ENCODE measurements at places on chromosomes 16 and 17.

GRCh38 chr17:49053171-49053829 is 56.1 kb downstream of the IGF2BP1 start:
- no peak for DNase-seq

GRCh38 chr17:32491371-32492263 is 4.8 kb downstream of the CDK5R1 start:
- DNase-seq: no peak

DNA sequence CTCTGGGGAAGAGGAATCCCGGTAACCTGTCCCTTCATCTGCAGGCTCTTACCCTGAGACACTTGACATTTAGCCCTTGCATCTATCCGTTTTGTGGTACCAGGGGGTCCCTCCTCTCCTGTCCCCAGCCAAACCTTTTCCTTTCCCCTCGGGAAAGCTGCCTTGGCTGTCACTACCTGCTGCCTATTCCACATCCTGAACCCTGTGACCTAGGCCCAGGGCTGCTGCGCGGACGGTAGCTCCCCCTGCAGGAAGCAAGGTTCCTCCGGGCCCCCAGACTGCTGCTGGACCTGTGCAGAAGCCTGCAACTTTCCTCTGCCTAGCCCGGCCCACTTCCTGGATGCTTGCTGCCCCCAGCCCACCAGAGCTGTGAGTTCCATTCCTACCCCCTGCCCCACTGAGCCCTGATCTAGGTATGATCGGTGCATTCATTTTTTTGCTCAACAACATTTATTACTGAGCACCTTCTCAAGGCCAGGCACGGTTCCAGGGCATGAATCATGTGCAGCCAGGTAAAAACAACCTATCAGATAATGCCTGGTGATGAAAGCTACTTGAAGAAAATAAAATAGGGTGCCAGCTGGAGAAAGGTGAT is 10.5 kb upstream of the ALDOA start:
- DNase-seq: no peak

DNA sequence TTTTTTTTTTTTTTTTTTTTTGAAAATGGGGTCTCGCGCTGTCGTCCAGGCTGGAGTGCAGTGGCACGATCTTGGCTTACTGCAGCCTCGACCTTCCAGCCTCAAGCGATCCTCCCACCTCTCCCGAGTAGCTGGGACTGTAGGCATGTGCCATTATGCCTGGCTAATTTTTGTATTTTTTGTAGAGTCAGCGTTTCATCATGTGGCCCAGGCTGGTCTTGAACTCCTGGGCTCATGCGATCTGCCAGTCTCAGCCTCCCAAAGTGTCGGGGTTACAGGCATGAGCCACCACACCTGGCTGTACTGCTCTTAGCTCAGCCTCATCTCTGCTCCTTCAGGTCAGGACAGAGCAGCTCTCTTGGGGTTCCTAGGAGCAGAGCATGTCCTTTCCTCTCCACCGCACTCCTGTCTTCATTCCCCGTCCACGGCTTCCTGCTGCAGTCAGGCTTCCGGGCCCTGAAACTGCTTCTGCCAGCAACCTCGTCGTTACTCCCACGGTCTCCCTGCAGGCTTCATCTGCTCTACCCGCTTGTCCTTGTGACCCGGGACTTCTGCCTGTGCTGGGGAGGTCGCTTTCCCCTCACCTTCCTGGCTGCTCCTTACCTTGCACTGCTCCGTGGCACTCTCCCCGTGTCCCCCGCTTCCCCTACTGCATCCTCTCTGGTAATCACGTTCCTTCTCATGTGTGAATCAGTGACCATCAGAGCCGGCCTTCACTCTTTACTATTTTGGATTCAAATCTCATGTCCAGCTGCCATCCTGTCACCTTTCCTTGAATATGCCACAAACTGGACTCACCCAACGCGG is 38.0 kb downstream of the PRMT7 start:
- no peak for DNase-seq

- DNase-seq: no peak
Observed at GRCh38 chr16:64478252-64478906, 643.5 kb downstream of the CDH11 start.

GRCh38 chr17:69335058-69335457 is 8.1 kb upstream of the ABCA5 start:
- no peak for DNase-seq

- no peak for DNase-seq
Observed at GRCh38 chr16:74623214-74623838, 16.4 kb upstream of the GLG1 start.

GRCh38 chr17:8725881-8726876 is 18.5 kb downstream of the CCDC42 start:
- DNase-seq: no peak
